SK-N-SH treated with all-trans-retinoic acid at 6 μM for 48 hours (cell line): ENCODE measurements at places on chromosomes 1 and 21.

DNA sequence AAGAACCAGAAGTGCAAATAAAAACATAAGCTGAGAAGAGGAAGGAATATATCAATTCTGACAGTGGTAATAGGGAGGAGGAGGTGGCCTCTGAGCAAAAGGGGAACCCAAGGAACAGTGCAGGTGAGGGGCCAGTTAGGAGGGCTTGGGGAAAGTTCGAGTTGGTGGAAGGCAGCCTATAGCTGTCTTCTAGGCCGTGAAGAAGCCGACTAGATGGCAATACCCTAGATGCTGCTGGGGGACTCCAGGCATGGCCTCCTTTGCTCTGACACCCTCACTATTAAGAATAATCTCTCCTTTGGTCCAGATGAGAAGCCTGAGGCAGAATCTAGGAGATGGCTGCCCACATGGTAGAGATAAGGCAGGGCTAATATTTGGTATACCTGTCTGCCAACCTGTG is 351.1 kb upstream of the PLXNA2 start:
- peak; percentile 62 for ATAC-seq

DNA sequence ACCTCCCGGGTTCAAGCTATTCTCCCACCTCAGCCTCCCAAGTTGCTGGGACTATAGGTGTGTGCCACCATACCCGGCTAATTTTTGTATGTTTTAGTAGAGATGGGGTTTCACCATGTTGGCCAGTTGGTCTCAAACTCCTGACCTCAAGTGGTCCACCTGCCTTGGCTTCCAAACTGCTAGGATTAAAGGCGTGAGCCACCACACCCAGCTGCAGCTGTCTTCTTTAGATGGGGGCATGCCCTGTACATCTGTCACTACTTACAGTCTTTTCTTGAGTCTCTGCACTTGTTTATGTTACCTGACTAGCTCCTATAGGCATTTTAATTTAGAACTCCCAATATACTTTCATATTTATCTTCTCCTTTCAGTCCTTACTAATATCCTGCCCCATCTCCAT is 64.2 kb downstream of the SELENOF start:
- ATAC-seq: no peak

DNA sequence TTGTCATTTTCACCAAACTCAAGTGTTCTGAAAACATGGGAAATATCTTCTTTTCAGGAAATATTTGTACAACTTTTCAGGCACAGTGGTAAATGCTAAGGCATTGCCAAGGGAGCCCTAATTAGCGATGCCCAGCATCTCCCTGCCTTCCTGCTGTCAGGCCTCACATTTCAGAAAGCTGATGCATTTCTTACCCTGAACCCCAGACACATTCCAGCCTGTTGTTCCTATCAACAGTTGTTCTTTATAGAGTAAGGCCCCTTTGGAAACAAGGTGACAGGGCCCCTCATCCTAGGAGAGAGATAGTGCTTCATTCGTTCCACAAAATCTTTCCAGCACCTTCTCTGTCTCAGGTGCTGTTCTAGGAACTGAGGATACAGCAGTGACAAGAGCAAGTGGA is 135.9 kb upstream of the COA6 start:
- no peak for ATAC-seq

GRCh38 chr1:206930210-206930798 is 8.6 kb upstream of the FCMR start:
- no peak for ATAC-seq

DNA sequence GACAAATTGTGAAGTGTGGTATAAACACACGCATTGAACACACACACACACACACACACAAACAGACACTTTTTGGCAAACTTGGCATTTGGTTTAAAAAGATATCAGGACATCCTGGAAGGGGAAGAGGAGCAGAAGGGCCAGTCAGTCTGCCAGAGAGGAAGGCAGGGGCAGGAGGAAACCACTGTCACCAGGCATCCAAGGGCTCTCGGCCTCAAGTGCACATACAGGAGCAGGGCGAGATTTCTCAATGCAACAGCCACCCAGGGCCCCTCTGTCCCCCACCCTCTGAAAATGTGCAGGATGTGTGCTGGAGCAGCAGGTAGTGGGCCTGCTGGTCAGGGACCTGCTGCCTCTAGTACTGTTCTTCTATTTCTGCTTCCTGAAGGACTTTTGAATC is 71.2 kb downstream of the ABCA4 start:
- no peak for ATAC-seq

DNA sequence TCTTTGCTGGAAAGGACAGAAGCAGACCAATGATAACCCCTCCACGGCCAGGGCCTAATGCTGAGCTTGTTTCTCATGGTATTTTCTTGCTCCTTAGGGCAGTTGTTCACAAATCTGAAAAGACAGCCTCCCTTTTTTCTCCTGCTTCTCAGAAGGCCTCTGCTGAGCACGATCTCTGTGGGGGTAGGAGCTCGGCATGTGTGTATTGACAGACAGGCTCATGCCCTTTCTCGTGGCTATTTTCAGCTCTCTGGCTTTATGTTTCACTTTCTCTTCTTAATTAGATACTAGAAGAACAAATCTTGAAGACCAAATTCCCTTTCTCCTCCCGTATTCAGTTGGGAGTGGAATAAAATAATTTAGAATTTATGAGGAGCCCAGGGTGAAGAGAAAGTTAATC is 768 bp upstream of the RIIAD1 start:
- peak; percentile 10 for ATAC-seq

DNA sequence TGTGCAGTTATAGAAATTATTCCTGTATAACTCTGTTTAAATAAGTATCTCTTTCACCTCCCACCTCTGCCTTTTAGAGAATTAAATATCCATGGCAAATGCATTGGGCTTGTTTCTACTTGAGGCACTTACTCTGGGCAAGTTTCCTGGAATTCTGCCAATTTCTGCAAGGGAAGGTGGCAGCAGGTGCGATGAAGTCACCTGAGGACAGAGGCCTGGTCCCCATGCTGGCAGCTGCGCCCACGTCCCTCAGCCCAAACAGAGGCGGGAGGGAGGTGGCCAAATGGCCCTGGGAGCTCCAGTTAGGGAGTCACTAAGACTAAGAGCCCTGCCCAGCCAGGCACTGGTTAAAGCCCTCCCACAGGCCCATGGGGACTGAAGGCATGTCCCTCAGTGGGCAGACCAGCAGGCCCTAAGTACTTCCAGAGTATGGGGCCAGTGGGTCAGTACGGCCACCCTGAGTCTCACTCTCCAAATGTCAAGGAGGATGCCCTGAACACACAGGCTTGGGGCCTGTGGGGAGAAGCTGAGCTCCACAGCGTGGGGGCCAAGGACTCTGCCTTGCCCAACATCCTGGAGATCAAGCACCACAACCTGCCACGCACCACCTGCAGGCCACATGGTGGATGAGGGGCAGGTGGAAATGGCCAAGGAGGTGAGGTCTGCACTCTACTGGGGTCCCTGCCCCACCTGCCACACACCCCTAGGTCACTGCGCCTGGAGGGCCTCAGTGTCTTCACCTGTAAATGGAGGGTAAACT is 19.4 kb downstream of the ACOT7 start:
- no peak for ATAC-seq

DNA sequence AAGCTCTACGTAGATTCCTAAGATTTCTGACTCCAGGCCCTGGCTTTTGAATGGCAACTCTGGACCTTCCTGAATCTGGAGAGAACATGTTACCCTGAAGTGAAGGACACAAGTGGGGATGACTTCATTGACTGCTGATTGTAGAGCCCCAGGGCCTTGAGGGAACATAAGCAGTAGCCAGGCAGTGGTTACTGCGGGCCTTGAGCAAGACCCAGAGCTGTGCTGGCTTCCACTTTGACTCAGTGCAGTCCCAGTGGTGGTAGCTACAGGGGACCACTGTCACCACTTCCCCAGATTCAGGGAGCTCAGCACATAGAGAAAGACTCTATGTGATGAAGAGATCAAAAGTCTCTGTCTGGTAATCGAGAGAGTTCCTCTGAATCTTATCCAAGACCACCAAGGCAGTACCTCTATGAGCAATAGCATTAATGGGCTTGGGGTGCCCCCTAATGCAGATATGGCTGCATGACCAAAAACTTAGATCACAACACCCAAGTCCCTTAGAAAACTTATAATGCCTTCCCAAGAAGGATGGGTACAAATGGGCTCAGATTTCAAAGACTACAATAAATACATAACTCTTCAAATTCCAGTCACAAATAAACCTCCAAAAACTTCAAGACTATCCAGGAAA is 1278.3 kb downstream of the AMY1C start:
- ATAC-seq: no peak

DNA sequence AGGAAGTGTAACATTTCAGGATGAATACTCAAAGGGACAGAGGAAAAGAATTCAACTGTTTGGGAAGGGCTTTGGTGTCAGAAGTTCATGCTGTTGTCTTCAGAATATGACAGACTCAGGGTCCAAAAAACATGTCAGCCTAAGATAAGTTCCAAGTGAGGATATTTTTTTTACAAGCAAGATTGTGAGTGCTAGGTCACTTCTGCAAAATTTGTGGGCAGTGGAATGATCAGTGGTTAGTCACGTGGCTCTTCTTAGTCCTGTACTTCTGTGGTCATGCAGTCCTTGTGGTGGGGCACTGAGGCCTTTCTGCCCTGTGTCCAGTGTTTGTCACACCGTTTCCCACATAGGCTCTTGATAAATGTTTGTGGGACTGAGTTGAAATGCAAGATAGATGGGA is 5.2 kb downstream of the RGL1 start:
- ATAC-seq: no peak

GRCh38 chr1:73604211-73604610 is 593.8 kb downstream of the LRRIQ3 start:
- no peak for ATAC-seq

DNA sequence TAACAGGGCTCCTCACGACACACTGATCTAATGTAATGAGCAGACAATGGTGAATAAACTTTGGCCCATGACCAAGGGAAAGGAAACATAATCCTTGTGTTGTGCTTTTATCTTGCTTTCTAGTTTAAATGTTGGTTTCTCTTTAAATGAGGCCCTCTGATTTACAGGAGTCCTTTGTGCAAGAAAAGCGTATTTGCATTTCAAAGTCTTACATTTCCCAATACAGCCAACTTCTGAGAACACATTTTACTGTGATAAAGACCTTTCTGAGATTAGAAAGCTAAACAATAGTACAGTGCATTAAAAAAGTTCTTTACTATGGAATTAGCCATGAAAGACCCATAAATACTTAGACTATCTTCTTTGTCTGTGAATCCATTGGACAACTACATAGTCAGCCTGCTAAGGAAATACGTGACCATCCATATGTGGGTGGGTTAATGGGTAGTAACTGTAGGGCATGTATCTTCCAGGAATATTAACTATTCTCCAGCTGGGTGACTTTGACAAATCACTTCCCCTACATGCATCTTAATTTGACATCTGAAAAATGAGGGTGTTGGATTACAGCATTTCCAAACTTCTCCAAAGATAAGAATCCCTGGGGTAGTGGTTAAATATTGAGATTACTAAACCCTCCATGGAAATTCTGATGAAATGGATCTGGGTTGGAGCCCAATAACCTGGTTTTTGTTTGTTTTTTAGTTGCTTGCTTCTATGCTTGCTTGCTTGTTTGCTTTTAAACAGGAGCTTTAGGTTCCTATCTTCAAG is 50.3 kb upstream of the USP1 start:
- ATAC-seq: no peak

- ATAC-seq: no peak; the same call in 2 of the 3 replicates
These were observed 20.3 kb downstream of the KCNQ4 start for GRCh38 chr1:40803902-40804301.

DNA sequence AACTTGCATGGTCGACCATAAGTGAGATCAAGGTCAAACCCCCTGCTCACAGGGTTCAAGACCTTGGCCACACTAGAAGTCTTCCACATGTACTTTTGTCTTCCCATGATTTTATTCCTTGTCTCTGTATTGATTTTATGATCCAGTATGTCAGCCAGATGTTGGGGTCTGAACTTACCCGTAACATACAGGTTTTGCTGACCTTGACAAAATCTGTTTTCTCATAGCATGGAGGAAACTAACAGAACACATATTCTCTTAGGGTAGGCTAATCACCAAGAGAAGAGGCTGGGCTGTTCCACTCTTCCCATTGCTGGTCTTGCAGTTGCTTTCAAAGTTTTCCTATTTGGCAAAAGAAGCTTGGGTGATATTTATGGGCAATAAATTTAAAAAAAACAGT is 284.0 kb downstream of the DNM3 start:
- no peak for ATAC-seq

DNA sequence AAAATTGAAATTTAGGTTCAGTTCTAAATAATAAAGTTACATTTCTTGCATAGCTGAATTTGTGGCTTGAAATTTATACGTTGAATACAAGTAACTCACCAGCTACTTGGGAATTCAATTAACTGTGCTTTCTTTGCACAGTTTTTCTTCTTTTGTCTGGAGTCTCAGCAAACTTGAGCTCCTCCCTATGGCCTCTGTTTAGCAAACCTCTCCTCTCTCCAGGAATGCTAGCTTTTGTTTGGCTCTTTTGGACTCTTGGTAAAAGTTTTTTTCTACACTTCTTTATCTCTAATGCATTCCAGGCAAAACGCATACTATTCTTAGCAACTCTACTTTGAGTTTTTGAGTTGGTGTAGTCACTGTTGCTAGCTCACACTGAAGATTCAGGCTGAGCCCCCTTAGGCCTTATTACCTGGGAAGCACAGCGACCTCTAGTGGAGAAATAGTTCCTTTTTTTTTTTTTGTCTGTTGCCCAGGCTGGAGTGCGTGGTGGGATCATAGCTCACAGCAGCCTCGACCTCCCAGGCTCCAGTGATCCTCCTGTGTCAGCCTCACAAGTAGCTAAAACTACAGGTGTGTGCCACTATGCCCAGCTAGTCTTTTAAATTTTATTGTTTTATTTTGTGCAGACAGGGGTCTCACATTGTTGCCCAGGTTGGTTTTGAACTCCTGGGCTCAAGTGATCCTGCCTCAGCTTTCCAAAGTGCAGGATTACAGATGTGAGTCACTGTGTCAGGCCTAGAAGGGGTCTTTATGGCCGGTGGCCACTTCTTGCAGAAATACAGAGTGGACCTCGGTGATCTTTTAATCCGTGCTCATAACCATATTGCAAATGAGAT is 61.7 kb downstream of the CASQ2 start:
- ATAC-seq: peak; percentile 91

DNA sequence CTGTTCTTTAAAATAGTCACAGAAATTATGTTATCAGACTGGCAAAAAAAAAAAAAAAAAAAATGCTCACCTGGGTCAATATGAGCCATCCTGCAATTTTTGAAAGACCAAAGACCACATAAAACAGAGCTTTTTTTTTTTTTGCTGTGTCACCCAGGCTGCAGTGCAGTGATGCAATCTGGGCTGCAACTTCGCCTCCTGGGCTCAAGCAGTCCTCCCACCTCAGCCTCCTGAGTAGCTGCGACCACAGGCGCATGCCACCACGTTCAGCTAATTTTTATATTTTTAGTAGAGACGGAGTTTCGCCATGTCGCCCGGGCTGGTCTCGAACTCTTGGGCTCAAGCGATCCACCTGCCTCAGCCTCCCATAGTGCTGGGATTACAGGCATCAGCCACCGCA is 62.8 kb downstream of the RGS13 start:
- no peak for ATAC-seq

- ATAC-seq: no peak
These were observed 36.3 kb upstream of the FAM3B start for GRCh38 chr21:41280115-41280919.

DNA sequence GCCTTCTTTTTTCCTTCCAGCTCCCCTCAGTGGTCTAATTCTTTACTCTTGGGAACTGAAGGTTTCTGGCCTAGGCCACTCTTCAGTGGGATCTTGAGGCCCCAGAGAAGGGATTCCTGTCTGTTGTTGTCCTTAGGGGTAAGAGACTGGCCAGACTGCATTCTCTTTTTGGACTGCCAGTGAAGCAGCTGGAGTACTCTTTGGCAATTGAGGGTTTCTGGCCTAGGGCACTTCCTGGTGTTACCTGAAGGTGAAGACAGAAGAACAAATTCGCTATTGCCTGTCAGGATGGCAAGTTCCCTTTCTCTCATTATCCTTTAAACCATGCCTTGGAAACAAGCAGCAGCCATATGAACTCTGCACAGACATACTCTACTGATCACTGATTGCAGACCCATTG is 286.6 kb upstream of the ZP4 start:
- ATAC-seq: no peak
